Stimulated activated CD4-positive, alpha-beta T cell treated with anti-CD3 and anti-CD28 coated beads, TNF-alpha, amount 100 ng/mL, for 48 hours (primary cell): ENCODE measurements at places on chromosomes 1 and 21.

GRCh38 chr1:154863315-154864174 is 6.5 kb downstream of the KCNN3 start:
- DNase-seq: no peak

- no peak for DNase-seq
These were observed 328.0 kb downstream of the NPHP4 start for GRCh38 chr1:5664081-5664768.

GRCh38 chr1:184406479-184406878 is 19.6 kb downstream of the C1orf21 start:
- DNase-seq: no peak

GRCh38 chr1:168693872-168694238 is 35.2 kb downstream of the DPT start:
- DNase-seq: no peak
